ENCODE measurements at places on chromosomes 7 and 10.

- DNase-seq, result no peak
Observed at GRCh38 chr10:101824736-101825135, 6.5 kb upstream of the OGA start.

DNA sequence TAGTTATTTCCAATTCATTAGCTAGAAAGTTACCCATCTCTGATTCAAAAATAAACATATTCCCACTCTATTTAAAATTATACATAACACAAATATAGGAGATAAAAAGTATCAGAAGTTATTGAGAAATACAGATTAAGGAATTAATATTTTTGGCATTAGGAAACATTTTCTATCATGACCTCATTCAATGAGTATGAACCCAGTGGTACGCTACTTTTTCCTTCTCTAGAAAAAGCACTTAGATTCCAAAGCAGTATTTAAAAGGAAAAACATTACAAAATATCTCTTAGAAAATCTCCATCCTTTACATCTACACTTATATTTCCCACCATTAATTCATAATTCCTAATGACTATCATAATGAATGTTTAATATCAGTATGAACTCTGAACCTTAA is 240.6 kb upstream of the GNAI1 start:
- no peak for DNase-seq

GRCh38 chr7:142177869-142178268 is 66.4 kb downstream of the MGAM2 start:
- DNase-seq, result no peak

DNA sequence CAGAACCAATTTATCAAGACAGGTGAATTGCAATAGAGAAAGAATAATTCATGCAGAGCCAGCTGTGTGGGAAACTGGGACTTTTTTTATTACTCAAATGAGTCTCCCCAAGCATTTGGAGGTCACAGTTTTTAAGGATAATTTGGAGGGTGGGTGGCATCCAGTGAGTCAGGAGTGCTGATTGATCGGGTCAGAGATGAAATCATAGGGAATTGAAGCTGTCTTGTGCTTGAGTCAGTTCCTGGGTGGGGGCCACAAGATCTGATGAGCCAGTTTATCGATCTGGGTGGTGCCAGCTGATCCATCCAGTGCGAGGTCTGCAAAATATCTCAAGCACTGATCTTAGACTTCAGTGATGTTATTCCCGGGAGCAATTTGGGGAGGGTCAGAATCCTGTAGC is 9.9 kb upstream of the MYO1G start:
- DNase-seq, result no peak

- DNase-seq, result no peak
Observed at GRCh38 chr7:117951691-117952280, 78.5 kb upstream of the CTTNBP2 start.

DNA sequence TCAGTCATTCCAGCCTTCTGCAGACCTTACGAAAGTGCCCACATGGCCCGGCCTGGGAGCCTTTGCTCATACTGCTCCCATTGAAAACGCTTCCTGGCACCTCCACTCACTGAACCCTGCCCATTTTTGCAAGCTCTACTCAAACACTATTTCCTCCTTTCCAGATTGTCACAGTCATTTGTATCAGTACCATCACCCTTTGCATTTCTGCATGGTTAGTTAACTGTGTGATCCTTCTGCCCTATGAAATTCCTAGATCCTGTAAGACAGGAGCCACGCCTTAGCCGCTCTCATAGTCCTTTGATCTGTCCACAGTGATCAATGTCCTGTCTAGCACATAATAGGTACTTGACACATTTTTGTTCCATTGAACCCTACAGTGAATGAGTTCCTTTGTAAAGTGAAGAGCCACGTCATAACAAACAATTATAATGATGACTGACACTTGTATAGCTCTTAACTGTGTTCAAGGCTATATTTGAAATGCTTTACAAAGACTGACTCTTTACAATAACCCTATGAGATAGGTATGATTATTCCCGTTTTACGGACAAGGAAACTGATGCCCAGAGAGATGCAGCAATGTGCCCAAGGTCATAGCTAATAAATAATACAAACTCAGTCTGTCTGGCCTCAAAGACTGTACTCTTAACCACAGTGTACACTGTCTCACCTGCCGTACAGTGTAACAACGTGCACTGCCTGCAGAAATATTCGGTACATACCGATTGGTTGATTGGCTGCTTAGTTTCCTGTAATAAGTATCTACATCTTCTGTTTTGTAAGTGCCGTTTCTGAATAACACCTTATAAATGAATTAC is 16.6 kb upstream of the ITIH2 start:
- no peak for DNase-seq

- DNase-seq, result peak; percentile 33
Observed at GRCh38 chr10:63819753-63820329, 298.6 kb downstream of the REEP3 start.

GRCh38 chr10:132753596-132753995 is 32.4 kb downstream of the NKX6-2 start:
- DNase-seq, result no peak

- peak; percentile 13 for DNase-seq
Observed at GRCh38 chr7:14714161-14714728, 188.3 kb downstream of the DGKB start.

DNA sequence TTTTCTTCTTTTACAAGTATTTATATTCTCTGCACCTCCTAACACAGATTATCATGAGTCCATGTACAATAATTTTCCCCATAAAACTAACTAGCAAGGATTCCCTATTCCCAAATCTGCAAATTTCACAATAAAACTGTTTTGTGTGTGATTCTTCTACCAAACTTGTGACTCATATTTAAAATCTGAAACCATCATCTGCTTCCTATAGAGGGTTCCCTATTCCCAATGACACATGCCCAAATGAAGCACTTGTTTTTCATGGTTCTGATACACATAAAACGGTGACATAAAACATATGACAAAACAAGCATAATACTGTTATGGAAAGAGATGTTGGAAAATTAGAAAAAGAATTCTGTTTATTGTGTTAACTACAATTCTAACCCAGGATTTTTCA is 657.6 kb downstream of the PARD3 start:
- DNase-seq, result no peak

DNA sequence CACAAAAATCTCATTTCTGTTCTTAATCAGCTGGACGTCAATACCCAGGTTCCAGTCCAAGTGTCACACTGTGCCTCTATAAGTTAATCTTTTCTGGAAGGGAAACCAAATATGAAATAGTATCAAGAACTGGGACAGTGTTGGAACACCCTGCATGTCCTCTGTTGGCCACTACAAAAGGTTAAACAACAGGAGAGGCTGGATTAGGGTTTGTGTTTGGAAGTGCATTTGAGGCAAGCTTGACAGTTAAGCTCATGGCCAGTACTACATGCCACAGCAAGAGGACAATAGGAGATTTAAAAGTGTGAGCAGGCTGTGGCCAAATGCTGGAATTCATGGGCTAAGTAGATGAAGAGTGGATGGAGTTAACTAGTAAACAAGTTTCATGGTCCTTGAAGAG is 751.5 kb downstream of the AUTS2 start:
- no peak for DNase-seq

DNA sequence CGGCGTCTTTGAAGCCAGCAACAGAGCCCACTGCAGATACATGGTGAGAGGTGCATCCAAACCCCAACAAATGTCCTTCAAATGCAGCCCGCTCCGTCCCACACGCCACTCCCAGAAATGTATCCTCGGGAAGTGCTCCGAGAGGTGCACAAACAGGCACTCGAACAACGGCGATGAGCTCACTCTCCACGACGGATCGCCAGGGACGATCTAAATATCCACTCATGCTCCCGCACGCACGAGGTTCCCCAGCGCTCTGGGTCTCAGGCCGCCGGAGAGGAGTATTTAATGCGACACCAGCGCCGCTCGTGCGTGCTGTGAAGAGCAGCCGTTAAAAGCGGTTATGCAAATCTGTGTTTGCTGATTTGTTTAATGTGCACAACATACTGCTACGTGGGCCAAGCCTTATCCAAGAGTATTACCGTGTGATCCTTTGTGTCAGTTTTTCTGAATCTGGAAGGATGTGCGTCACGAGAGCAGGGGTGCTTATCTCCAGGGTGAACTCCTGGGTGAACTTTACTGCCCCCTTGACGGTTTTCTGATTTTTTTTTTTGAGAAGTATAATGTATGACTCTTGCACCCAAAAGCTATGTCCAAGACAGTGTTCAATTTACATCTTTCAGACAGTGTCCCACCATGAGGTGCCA is 48.5 kb upstream of the PPP2R2D start:
- DNase-seq, result no peak

GRCh38 chr10:128526791-128527375 is 400.7 kb upstream of the MKI67 start:
- no peak for DNase-seq

GRCh38 chr7:120256344-120257070 is 16.5 kb upstream of the KCND2 start:
- no peak for DNase-seq

- no peak for DNase-seq
Observed at GRCh38 chr10:3987143-3987974, 202.3 kb upstream of the KLF6 start.

DNA sequence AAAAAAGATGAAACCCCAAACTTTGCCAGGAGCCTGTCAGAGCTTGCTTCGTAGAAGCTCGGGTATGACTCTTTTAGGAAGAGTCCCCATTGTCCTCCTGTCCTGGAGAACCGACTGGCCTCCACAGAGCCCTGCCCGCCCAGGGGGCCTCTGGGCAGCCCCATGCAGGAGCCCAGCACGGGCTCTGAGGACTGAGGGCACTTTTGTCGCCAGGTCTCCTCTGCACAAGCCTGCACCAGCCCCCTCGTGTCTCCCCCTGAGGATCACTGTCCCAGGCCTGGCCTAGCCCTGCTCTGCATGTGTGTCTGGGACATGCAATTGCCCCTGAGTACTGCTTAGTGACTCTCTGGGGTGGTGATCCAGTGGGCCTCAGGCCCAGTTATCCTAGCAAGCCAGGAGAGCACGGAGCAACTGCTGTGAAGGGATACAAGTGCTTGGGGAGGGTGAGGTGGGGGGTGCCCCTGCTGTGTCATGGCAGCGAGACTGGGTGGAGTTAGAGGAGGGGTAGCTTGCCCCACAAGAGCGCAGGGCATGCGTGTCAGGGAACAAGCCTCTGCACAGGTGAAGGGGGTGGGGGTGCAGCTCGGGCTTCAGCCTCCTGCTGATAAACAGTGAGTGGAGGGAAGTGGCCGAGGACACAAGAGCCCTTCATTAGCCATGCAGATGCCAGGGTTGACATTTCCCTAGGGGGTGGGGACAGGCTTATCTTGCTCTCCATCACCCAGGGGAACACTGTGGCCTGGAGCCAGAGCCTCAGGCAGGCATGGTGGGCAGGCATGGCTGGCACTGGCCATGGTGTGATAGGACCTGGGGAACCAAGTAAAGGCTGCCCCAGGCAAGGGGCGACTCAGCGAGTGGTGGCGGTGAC is 143.4 kb downstream of the C10orf105 start:
- no peak for DNase-seq

- DNase-seq, result no peak
Observed at GRCh38 chr10:33579996-33580395, 245.5 kb upstream of the NRP1 start.

GRCh38 chr7:80060218-80060806 is 74.3 kb upstream of the GNAI1 start:
- DNase-seq, result no peak

DNA sequence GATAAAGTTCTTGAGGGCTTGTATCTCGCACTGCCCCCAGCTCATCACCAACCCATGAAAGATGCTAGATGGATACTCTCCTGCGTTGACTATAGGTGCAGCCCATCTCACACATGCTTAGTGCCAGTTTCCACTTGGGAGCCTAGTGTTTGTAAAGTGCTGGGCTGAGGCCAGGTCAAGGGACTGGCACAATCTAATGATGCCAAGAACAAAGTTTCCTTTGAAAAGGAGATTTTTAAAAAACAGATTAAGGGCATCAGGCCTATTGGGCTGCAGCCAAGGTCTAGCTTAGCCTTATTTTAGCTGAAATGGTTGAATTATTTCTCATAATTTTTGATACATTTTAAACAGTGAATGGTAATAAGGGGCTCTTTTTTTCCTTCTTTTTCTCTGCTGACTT is 259.0 kb downstream of the ADRA2A start:
- no peak for DNase-seq

All from activated CD4-positive, alpha-beta T cell treated with anti-CD3 and anti-CD28 coated beads for 48 hours (primary cell).